ENCODE measurements at places on chromosomes 4 and X. TPM values are rescaled to one million over a fixed set of nuclear protein-coding genes. Genes with fewer than 3 reads are reported as not detected.

- H3K27ac ChIP-seq, result no peak overlapping the region
- H3K36me3 ChIP-seq, result no peaks in the 10 kb centered on the region
- no peaks in the 10 kb centered on the region for H3K27me3 ChIP-seq
- DNase-seq, result no peak
- no peak overlapping the region for H3K4me3 ChIP-seq
Measured at GRCh38 chrX:9257718-9258420, 207.0 kb upstream of the TBL1X start.

GRCh38 chrX:149527705-149528104 is 13.1 kb upstream of the EOLA1 start:
- peaks cover 42% of the 10 kb centered on the region for H3K4me1 ChIP-seq
- H3K36me3 ChIP-seq, result peaks cover 3% of the 10 kb centered on the region
- H3K4me3 ChIP-seq, result no peak overlapping the region
- peak overlapping the region; percentile 6 for H3K27ac ChIP-seq
- no peaks in the 10 kb centered on the region for H3K27me3 ChIP-seq

DNA sequence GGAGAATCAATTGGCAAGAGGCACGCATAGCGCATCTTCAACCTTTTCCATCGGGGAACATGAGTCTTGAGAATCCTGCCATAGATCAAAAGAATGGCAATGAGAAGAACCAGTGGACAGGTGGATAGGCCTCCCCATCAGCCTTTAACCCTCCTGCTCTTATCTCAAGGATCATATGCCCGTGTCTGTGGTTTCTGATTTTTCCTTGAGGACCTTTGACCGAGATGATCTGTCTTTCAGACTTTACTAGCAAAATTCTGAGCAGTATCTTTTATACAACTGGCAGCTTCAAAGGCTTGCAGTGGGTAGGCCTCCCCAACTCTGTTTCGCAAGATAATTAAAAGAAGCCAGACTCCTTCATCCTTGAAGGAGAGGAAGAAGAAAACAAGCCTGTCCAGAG is 174.4 kb downstream of the REPS2 start:
- H3K4me1 ChIP-seq, result no peaks in the 10 kb centered on the region
- H3K36me3 ChIP-seq, result no peaks in the 10 kb centered on the region
- no peak overlapping the region for H3K4me3 ChIP-seq
- H3K27me3 ChIP-seq, result no peaks in the 10 kb centered on the region

DNA sequence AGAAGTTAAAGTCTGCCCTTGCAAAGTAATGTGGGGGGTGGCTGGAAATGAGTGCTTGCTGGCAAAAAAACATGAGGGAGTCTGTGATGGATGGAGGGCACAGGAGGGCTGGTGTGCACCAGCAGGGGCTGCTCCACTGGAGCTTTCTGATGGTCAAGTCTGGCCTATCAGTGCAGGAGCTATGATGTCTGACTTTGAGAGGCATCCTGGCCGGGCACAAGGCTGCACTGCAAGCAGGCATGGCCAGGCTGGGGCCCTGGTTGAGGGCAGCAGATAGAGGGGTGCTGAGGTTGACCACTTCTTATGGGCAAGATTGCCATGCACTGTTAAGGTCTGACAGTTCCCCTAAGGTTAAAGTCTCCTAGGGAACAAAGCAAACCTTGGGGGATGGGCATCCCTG is 1140.2 kb downstream of the FAM133A start:
- no peaks in the 10 kb centered on the region for H3K36me3 ChIP-seq
- H3K27me3 ChIP-seq, result no peaks in the 10 kb centered on the region
- DNase-seq, result no peak
- no peak overlapping the region for H3K27ac ChIP-seq
- H3K4me1 ChIP-seq, result no peaks in the 10 kb centered on the region

- peaks cover 13% of the 10 kb centered on the region for H3K4me1 ChIP-seq
- H3K4me3 ChIP-seq, result no peak overlapping the region
- DNase-seq, result peak; percentile 67
- H3K36me3 ChIP-seq, result peaks cover 10% of the 10 kb centered on the region
Measured at GRCh38 chrX:45070116-45071007, 130.3 kb downstream of the DIPK2B start.

GRCh38 chr4:53497487-53498244 is 93.6 kb downstream of the LNX1 start:
- DNase-seq, result no peak
- H3K4me3 ChIP-seq, result no peak overlapping the region
- H3K36me3 ChIP-seq, result no peaks in the 10 kb centered on the region
- no peaks in the 10 kb centered on the region for H3K27me3 ChIP-seq
- H3K27ac ChIP-seq, result no peak overlapping the region

- DNase-seq, result peak; percentile 23
- H3K4me1 ChIP-seq, result peaks cover 14% of the 10 kb centered on the region
- H3K27ac ChIP-seq, result no peak overlapping the region
- no peaks in the 10 kb centered on the region for H3K36me3 ChIP-seq
Measured at GRCh38 chrX:109890910-109891502, 111.9 kb upstream of the TMEM164 start.

DNA sequence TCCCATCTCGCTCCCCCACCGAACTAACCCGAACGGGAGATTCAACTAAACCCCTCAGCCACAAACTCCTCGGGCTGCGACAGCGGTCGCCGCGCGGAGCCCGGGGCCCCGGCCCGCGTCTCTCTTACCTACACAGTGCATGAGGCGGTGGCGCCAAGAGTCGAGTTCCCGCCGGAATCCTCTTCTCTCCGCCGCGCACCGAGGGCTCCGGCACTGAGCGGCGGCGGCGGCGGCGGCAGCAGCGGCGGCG is 160 bp downstream of the LCORL start:
- H3K4me1 ChIP-seq, result peaks cover 16% of the 10 kb centered on the region
- DNase-seq, result no peak
- peak overlapping the region; percentile 84 for H3K27ac ChIP-seq
- H3K4me3 ChIP-seq, result peak overlapping the region; percentile 79

- H3K27me3 ChIP-seq, result no peaks in the 10 kb centered on the region
- H3K36me3 ChIP-seq, result no peaks in the 10 kb centered on the region
- H3K27ac ChIP-seq, result peak overlapping the region; percentile 78
- H3K4me1 ChIP-seq, result peaks cover 7% of the 10 kb centered on the region
- H3K4me3 ChIP-seq, result peak overlapping the region; percentile 75
- peak; percentile 33 for DNase-seq
Measured at GRCh38 chrX:129931411-129932015, 25.5 kb downstream of the UTP14A start.

- H3K4me3 ChIP-seq, result no peak overlapping the region
- no peaks in the 10 kb centered on the region for H3K4me1 ChIP-seq
- H3K27ac ChIP-seq, result no peak overlapping the region
- H3K27me3 ChIP-seq, result no peaks in the 10 kb centered on the region
Measured at GRCh38 chr4:36178484-36178883, 65.8 kb downstream of the ARAP2 start.

- no peaks in the 10 kb centered on the region for H3K27me3 ChIP-seq
- no peaks in the 10 kb centered on the region for H3K4me1 ChIP-seq
- DNase-seq, result no peak
Measured at GRCh38 chrX:52574416-52575275, 57.8 kb upstream of the XAGE1B start.

DNA sequence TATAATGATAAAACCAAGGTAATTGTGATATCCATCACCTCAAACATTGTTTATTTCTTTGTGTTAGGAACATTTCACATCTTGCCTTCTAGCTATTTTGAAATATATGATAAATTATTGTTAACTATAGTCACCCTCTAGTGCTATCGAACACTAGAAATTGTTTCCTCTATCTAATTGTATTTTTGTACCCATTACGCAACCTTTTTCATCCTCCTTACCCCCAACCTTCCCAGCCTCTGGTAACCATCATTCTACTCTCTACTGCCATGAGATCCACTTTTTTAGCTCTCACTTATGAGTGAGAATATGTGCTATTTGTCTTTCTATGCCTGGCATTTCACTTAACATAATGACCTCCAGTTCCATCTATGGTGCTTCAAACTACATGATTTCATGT is 3.9 kb upstream of the UBA6 start:
- no peaks in the 10 kb centered on the region for H3K27me3 ChIP-seq
- H3K4me3 ChIP-seq, result no peak overlapping the region
- no peak for DNase-seq
- peaks cover 2% of the 10 kb centered on the region for H3K36me3 ChIP-seq
- H3K27ac ChIP-seq, result no peak overlapping the region

DNA sequence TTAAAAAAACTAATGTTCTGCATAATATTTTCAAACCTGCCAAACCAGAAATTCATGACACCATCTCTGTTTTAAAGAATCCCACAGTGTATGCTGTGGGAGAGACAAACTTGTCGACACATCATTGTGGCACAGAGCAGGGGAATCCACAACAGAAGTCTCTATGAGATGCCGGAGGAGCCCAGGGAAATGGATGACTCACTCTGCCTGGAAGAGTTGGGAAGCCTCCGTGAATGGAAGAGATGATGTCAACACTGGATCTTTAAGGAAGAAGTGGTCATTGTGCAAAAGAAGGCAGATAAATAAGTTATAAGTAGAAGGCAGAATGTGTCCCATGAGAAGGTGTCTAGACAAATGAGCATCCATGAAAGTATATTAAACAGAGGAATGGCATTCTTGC is 595.1 kb downstream of the RAB28 start:
- H3K27ac ChIP-seq, result no peak overlapping the region
- DNase-seq, result no peak
- H3K36me3 ChIP-seq, result no peaks in the 10 kb centered on the region
- H3K4me3 ChIP-seq, result no peak overlapping the region
- H3K27me3 ChIP-seq, result no peaks in the 10 kb centered on the region

The CXorf49 gene
- not detected for total RNA-seq

Measured in natural killer cell (primary cell).